ENCODE measurements at places on chromosomes 7 and 10.
A peak's percentile ranks its signal among the peaks of the same experiment; 100 is the strongest.

DNA sequence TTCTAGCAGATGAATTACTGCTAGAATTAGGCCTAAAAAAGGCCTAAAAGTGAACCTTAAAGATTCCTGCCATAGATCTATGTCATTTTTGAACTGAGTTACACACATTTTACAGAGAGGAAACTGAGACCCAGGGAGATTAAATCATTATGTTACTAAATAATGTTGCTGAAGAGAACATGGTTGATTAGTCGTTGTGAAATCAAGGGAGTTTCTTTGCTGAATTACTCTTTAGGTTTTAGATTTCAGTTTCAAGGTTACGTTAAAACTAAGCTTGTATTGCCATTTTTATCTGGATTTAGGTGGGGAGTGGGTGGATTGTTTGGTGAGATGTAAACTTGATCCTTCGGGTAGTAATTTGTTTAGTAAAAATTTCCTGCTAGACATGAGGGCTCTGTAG lies 21.3 kb downstream of the CDK14 start:
- DNase-seq: no peak

DNA sequence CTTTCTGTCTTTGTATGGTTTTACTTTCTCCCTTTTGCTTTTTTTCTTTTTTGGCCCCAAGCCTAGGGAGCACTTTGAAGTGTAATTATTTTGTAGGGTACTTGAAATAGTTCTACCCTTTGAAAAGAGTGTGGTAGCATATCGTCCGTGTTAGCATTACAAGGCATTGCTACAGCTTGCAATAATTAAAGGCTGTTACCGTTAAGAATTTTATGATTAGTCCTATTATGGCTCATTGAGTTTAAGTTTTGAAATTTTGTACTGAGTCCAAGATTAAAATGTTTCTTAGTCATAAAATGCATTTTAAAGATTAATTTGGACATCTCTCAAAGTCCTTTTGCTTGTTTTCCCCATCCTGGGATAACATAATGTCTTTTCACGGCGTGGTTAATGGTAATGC lies 490.0 kb upstream of the LRRN3 start:
- DNase-seq: no peak

- no peak for DNase-seq
Measured at GRCh38 chr10:8051851-8052257, 2.6 kb upstream of the GATA3 start.

DNA sequence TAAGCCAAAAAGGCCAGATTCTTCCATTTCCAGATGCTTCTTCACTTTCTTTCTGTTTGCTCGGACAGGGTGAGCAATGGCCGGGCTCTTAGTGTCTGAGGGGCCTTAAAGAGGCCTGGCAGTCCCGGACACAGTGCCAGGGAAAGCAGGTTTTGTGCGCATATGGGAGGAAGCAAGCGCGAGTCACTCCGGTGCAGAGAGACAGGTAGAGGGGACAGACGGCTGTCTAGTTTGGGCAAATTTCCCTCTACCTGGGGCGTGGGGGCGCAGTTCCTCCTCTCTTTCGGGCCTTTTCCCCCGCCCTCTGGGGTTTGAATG lies 4.7 kb downstream of the NEUROD6 start:
- no peak for DNase-seq

GRCh38 chr10:77588886-77589285 lies 48.7 kb downstream of the KCNMA1 start:
- no peak for DNase-seq

DNA sequence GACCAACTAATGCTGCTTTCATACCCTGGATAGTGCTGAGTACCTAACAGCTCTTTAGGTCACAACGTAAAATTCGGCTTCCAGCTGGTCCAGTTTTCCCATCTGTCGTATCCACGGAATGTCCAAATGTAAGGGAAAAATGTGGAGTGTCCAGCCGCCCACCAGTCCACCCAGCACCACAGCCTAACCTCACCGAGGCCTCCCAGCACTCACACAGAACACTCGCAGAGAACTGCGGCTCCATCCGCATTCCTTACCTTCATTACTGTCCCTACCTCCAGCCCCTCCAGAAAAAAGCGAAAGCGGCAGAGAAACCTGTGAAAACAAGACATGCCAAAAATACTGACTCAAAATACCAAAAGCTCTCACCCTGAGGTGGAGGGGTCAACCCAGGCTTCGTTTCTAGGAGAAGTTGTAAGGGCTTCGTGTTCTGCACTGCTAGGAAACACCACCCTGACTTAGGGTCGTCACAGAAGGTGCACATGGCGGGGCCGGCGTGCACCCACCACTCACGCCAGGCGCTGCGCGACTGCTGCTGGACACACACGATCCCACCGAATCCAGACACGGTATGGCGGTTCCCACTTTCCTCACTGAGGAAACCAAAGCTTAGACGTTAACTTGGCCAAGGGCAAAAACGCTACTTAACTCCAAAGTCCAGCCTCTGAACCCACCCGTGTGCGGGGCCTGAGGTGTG lies 73.9 kb downstream of the AMZ1 start:
- DNase-seq: no peak

- no peak for DNase-seq
Measured at GRCh38 chr10:59333701-59334100, 28.6 kb downstream of the FAM13C start.

- DNase-seq: no peak
Measured at GRCh38 chr7:23960361-23960760, 250.3 kb downstream of the STK31 start.

GRCh38 chr10:101693978-101694673 lies 844 bp downstream of the FBXW4 start:
- peak; percentile 71 for DNase-seq

GRCh38 chr7:68249611-68250010 lies 1253.0 kb downstream of the TYW1 start:
- no peak for DNase-seq

- DNase-seq: no peak
Measured at GRCh38 chr10:124496150-124496549, 34.5 kb downstream of the LHPP start.

- no peak for DNase-seq
Measured at GRCh38 chr10:33478089-33478674, 143.7 kb upstream of the NRP1 start.

DNA sequence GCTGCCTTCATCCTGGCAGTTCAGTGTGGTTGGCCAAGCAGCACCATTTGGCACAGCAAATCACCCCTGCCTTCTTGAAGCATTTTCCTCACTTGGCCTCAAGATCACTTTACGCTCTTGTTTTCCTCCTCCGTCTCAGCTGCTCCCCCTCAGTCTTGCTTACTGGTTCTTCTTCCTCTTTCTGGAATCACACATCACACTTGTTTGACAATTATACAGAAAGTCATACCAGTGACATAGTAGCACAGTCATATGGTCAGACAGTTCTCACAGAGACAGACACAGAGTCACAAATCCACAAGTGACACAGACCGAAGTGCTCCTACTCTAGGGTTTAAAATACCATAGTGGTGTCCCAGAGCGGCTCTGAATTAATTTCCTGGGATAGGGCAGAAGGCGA lies 43.8 kb upstream of the ARL4A start:
- no peak for DNase-seq

DNA sequence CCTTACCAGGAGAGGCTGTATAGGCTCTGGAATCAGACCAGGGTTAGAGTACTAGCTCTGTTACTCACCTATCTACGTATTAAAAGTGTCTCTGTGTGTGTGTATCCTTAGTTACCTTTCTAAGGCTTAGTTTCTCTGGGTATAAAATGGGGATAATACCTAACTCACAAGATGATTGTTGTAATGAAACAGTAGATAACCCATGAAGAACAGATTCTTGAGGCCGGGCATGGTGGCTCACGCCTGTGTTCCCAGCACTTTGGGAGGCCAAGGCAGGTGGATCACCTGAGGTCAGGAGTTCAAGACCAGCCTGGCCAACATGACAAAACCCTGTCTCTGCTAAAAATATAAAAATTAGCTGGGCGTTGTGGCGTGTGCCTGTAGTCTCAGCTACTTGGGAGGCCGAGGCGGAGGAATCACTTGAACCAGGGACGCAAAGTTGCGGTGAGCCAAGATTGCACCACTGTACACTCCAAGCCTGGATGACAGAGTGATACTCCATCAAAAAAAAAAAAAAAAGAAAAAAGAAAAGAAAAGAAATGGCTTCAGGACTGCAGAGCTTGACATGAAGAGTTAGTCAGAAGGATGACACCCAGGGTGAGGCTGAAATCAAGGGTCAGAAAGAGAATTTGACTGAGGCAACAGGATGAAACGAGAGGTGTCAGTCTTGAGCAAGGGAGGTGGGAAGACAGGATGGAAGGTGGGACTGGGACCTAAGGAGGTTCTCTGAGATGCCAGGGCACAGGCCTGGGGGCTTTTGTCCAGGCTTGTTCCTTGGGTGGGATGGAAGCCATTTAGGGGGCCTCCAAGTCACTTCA lies 33.4 kb downstream of the PRKAR2B start:
- DNase-seq: no peak

- DNase-seq: no peak
Measured at GRCh38 chr10:28250782-28251181, 52.1 kb downstream of the MPP7 start.

DNA sequence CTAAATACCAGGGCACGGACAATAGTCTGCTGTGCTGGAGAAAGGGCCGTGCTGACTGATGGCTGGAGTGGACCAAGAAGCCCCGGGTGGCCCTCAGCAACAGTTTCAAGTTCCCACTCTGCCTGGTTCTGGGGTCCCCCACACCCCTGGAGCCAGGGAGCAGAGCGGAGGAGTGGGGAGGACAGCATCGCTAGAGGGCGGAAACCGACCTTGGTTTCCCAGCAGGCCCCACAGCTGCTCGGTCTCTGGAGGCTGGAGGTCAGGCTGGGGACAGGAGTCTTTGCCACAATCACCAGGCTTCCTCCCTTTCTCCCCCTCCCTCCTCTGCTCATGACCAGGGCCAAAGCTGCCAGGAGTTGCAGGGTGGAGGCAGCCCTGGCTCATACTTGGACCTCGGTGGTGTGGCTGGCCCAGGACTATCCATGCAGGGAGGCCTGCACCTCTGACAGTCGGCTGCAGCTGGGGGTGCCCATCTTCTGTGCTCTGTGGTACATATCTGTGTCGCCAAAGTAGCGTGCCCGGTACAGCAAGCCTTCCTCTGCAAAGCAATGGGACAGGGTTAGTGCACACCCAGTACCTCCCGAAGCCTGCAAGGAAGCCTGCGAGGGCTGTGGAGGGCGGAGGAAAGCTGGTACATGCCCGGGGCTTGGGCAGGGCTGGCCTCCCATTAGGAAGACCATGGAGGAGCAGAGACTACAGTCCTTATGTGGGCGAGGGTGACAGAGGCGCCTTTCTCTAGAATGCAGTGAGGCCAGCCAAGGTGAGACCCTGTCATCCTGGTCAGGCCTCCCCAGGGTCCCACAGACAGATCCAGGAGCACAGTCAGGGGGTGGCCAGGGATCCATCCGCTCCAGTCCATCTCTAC lies 19.1 kb downstream of the DNAJB12 start:
- no peak for DNase-seq

- no peak for DNase-seq
Measured at GRCh38 chr7:71329030-71329660, 197.2 kb downstream of the GALNT17 start.

DNA sequence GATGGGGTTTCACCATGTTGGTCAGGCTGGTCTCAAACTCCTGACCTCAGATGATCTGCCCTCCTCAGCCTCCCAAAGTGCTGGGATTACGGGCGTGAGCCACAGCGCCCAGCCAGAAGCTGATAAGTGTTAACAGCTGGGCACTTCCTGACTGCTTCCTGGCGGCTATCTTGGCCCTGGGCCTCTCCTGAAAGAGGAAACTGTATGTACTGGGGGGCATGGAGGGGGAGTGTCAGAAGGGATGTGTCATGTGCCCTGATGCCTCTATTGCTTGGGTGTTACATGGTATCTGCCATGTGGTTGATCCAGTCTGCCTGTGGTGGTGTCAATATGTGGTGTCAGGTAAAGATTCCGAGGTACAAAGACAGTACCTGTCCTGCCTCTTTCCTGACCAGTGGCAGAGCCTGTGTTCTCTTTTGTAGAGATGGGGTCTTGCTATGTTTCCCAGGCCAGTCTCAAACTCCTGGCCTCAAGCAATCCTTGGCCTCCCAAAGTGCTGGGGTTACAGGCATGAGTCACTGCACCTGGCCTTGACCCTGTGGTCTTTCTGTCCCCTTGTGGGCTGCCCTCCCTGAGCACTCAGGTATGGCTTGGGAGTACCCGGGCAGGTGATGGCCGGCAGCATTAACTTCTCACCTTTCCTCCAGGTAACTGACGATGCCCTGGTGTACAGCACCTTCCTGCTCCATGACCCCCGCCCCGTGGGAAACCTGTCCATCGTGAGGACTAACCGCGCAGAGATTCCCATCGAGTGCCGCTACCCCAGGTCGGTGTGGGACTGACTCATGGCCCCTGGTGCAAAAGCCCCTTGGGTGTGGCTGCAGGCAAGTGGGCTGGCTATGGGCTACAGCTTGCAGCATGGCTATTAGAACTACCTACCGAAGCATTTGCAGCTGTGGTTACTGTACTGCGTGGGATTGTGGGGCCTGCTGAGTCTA lies 4.4 kb downstream of the ZP3 start:
- DNase-seq: no peak

DNA sequence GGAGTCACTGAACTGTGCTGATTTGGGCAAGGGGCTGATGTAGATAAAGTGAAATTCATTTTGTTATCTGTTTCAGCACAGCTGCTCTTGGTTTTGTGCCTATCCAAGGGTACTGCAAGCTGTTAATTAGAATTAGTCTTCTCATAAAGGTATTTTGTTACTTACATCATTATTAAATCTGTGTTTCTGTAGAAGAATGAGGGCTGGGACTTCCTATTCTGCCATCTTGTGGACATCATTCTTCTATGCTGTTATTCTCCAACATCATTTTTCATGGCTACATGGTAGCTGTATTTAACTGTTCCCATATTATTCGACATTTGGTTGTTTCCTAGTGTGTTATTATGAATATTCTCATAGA lies 76.2 kb upstream of the CCDC71L start:
- DNase-seq: no peak

GRCh38 chr7:51732116-51732515 lies 415.5 kb upstream of the COBL start:
- peak; percentile 82 for DNase-seq

- no peak for DNase-seq
Measured at GRCh38 chr10:114762811-114763210, 58.8 kb upstream of the FHIP2A start.

DNA sequence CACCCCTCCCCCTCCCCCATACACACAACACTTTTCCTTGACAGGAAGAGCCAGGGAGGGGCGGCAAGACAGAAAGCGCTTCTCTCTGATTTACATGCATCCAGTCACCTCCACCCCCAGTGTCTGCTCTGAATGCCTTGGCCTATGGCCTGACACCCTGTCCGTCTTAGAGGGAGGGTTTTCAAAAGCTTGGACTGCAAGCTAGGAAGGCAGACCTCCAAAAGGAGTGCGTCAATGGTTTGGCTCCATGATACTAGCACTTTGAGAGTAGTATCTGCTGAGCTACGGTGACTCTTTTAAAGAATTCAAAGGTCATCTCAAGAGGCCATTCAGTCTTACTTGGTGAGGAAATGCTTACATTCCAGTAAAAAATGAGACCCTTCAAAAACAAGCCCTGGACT lies 20.3 kb upstream of the PAX2 start:
- DNase-seq: no peak

- DNase-seq: no peak
Measured at GRCh38 chr7:138876326-138876725, 78.3 kb upstream of the ATP6V0A4 start.
